ELF-1 (cell line): ENCODE measurements at places on chromosomes 2 and 18.

DNA sequence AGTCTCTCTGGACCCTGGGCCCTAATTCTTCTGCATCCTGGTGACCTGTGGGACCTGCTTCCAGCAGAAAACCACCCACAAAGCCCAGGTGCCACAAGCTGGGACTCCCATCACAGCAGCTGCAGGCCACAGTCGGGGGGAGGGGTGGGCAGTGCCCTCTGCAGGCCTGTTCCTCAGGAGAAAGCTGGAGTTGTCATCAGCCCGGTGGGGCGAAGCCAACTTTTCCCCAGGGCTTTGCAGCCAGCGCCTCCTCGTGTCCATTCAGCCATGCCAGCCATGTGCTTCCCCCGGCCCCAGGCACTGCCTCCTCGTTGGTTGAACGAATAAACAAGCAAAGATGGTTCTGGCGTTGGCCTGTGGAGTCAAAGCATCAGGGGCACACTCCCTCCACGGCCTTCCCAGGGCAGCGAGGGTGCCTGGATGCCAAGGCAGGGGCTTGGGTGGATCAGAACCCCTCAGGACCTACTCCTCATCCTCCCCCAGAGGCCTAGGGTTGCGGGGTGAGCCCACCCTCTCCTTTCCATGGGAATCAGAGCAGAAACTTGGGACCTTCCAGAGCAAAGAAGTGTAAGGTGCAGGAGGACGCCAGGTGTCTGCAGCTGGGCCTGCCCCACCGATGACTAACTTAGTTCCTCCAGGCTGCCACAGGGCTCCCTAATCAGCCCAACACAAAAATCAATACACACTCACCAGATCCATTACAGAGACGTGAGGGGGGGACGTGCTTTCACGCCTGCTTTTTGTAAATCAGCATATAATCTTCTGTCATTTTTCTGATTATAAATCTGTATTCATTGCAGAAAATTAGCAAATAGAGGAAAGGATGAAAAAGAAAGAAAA lies 75.7 kb upstream of the RAB6C start:
- peak; percentile 39 for DNase-seq

GRCh38 chr2:237062585-237062984 lies 23.1 kb upstream of the COPS8 start:
- peak; percentile 51 for DNase-seq

GRCh38 chr18:61741881-61742454 lies 150.8 kb downstream of the RNF152 start:
- DNase-seq = no peak

DNA sequence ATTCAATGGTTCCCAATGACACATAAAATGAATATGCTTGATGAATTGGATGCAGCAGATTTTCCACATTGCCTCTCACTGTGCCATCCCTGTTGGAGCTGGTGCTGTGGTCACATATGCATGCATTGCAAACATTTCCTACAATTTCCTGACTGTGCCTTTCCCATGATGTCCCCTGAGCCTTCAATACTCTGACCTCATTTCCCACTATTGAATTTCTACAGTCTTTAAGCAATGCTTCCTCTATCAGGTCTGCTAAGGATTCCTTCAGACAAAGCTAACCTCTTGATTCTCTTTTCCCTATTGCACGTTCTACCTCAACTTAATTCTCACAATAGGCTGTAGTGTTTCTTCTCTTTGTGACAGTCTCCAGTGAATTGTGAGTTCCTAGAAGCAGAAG lies 342.5 kb upstream of the CRIM1 start:
- DNase-seq = no peak

DNA sequence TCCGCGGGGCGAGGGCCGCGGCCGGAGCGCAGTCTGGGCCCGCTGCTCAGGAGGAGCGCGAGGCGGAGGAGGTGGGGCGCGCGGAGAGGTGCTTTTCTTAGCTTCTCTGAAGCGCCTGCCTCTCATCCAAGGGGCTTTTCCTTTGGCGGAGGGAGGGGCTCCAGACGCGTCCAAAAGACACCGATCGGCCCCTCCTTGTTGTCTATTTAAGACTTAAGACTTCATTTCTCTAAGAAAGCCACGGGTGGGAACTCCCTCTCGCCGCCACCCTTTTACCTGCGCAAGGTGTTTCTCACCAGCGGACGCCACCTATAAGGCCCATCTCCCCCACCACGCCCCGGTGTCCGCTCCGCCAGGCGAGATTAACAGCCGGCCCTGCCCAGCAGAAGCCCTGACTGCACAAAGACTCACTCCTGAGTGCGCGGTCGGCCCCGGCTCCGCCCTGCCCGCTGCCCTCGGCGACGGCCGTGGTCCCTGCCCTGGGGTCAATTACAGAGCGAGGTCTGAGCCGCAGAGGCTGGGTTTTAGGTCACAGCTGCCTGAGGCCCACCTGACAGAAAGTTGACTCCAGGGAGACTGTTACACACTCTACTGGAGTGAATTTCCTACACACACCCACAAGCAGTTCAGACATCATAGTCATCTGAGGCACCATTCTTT lies at the start of gene DSC2:
DSC2 (minus strand) TSS at position 397 of the 660 bp plus-strand sequence. CDS start 450 bp downstream, outside the sequence.
- peak; percentile 93 for DNase-seq

DNA sequence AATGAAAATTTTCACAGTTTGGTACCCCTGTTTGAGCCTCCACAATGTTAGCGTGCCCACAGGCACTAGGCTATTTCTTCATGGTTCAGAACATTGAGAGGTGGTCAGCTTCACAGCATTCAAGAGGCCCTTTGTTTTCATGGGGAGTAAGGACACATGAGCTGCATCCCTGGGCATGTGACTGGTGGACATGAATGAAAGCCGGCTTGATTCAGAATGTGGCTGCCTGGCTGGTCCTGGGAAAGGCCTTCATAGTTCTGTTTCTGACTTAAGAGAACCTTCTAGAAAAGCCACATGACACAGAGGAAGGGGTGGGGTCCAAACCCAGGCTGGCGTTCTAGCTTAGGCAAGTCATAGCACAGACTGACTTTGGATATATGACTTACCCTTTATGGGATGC lies 420.6 kb downstream of the CMPK2 start:
- no peak for DNase-seq

DNA sequence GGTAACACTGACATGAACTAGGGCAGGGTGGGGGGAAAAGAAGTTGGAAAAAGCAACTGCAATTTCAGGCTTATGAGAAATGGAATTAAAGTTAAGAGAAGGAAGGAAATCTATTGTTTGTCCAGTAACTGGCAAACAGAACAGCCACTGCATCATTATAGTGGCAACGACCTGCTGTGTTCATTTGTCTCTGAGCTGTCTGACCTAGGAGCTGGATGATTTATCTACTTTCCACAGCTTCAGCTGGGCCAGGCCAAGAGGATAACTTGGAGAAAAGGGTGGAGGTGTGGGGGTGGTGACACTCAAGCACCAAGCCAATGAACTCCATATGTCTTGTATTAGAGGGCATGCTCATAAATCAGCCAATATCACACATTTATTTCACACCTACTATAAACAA lies 291.5 kb upstream of the KLHL29 start:
- DNase-seq = no peak

GRCh38 chr2:178264211-178264610 lies 69.9 kb downstream of the OSBPL6 start:
- DNase-seq = no peak

DNA sequence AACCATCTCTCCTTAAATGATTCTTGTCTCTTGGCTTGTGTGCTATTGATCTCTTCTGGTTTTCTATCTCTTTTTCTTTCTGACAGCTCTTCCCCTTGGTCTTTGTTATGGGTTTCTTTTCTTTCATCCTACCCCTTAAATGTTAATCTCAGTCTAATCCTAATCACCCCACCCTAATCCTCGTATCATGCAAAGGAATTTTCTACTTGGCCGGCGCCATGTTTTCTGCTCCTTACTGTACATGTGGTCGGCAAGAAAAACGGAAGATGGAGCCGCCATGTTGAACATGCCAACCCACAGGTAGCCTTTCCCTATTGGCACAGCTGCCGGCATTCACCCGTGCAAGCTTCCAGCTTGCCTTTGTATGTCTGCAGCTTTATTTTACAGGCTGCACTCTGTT lies 61.8 kb upstream of the VPS54 start:
- no peak for DNase-seq

- no peak for DNase-seq
Measured at GRCh38 chr18:55539240-55539639, 48.8 kb downstream of the TCF4 start.

DNA sequence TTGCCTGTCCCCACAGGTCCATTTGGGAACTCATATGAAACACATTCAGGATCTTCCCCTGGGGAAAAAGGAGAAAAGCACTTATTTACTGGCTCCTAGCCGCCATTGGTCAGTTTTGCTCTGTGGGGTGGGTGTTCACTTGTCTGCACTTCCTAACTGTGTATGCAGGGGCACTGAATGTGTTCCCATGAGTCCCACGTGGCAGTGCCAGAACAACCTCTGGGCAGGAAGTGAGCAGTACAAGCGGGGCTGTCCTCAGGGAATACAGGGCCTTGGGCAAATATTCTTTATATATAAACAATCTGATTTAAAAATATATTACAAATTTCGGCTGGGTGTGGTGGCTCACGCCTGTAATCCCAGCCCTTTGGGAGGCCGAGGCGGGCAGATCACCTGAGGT lies 21.8 kb upstream of the CTIF start:
- DNase-seq = no peak

DNA sequence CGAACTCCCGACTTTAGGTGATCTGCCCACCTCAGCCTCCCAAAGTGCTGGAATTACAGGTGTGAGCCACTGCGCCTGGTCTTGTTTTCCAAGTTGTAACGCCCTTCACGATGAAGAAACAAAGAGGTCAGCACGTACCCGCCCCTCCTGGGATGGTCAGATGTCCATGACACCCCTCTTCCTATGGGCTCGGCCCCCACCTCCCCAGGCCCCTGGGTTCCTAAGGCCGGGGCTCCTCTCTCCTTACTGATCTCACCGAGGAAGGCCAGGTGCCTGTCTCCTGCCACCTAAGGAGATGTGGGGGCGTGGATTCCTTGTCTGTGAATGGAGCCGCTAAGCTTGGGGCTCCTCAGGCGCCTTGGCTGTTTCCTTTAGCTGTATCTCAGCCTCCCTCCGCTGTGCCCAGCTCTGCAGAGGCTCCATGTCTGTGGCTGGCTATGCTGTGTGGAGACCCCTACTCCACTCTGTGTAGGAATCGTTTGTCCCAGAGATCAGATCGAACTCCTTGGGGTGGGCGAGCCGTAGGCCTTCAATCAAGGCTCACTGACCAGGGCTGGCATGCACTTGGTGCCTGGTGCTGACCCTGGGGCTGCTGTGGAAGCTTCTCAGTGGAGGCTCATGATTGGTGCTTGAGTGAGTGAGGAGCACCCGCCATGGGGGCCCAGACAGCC lies 8.8 kb downstream of the COLEC11 start:
- DNase-seq = no peak

GRCh38 chr18:13542520-13542847 lies 183.9 kb downstream of the FAM210A start:
- no peak for DNase-seq

DNA sequence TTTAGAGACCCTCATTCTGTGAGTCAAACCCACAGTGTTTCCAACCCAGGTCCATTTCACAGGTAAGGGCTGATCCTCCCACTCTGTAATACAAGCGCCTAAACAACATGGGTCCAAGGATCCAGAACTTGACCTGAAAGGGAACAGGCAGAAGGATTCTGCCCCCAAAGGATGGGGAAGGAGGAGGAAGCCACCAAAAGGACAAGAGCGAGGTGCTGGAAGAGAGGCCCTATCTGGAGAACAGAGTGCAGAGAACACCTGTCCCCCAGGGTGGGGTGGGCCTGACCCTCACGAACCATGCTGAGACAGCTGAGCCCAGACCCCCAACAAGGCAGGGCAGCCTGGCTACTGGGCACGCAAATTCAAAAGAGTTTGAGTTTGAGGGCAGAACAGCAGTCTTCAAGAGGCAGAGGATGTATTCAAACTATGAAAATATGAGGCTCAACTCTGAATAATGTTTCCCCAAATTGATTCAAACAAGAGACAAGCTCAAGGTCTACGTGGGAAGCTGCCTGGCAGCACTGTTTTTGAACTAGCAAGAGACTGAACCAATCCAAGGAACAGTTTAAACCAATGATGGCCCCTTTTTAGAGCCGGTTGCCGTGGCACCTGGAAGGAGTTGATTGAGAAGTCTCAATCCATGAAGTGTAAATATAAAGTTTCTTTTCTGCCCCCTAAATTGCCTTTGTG lies 212.7 kb downstream of the ALPK2 start:
- no peak for DNase-seq
